Fibroblast of villous mesenchyme (primary cell): ENCODE measurements at places on chromosomes 1 and 21. TPM values are rescaled to one million over a fixed set of nuclear protein-coding genes. Genes with fewer than 3 reads are reported as not detected.
A peak's percentile ranks its signal among the peaks of the same experiment; 100 is the strongest.

B3GALT5 gene
- total RNA-seq, result under 0.01 TPM in 1 of 2 replicates, not detected in the other

PRELP gene
- total RNA-seq, result under 0.01 and 0.43 TPM in 2 replicates

RXFP4 gene
- total RNA-seq, result not detected in 2 replicates

DIP2A gene
- 25.1 and 32.0 TPM in 2 replicates for total RNA-seq

FMO5 gene
- total RNA-seq, result 0.43 and 1.3 TPM in 2 replicates

ARMH1 gene
- 0.32 and 0.43 TPM in 2 replicates for total RNA-seq

TRNAU1AP gene
- 23.8 and 25.0 TPM in 2 replicates for total RNA-seq

CGN gene
- total RNA-seq, result under 0.01 TPM in 1 of 2 replicates, not detected in the other

SLFNL1 gene
- total RNA-seq, result under 0.01 and 0.64 TPM in 2 replicates

GRCh38 chr1:234778221-234779159 is 168.5 kb upstream of the IRF2BP2 start:
- peak; percentile 8 for DNase-seq

DNA sequence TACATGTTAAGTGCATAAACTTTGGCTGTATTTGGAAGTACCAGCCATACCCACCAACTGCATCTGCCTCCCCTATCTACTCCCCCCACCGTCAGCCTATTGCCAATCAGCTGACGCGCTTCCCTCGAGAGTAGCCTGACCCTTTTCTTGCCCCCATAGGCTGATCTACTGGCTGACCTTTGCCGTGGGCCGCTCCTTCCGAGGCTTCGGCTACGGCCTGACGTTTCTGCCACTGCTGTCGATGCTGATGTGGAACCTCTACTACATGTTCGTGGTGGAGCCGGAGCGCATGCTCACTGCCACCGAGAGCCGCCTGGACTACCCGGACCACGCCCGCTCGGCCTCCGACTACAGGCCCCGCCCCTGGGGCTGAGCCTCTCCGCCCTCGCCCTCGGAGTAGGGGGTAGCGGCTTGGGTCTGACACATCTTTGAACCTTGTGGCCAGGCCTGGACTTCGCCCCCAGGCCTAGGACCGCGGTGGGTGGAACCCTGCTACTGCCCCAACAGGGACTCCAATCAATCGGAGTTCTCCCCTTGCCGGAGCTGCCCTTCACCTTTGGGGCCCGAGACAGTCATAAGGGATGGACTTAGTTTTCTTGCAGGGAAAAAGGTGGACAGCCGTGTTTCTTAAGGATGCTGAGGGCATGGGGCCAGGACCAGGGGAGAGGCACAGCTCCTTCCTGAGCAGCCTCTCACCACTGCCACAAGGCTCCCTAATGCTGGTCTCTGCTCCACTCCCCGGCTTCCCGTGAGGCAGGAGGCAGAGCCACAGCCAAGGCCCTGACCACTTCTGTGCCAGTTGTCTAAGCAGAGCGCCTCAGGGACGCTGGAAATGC is 4.0 kb downstream of the GLMP start:
- DNase-seq, result peak; percentile 87

GRCh38 chr1:87806379-87807094 is 477.9 kb downstream of the LMO4 start:
- no peak for DNase-seq

DNA sequence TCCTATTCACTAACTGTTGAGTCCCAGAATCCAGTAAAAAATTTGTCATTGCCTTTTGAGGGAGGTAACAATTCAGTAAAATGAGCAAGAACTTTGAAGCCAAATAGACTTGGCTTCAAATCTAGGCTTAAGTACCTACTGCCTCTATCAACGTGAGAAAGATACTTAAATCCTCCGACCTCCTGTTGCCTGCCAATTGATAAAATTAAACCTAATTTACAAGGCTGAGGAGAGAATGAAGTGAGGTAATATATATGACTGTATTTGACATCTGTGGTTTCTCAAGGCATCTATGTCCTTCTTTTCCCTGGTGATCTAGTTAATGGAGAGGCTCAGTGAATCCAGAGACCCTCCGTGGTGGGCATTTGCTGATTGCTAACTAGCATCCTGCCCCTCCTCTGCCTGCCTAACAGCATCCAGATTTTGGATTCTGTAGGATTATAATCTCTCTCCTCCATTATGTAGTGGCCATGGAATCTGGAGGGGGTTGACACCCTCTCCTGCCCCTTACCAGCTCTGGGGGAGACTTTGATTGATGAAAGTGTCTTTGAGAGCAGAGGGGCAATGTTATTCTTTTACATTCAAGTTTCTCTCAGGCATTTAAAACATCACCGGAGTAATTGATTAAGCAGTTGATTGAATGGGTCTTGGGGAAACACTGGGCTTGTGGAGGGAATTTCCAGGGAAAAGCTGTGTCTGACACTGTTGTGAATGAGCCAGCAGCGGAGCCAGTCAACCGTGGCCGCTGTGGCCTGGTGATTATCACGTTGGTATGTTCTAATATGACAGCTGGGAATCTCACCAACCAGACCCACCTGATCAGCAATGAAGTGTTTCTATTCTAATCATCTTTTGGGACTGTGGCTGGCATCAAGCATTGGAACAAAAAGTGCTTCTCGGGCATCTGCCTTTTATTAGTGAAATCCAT is 140.7 kb upstream of the FAM78B start:
- no peak for DNase-seq

DNA sequence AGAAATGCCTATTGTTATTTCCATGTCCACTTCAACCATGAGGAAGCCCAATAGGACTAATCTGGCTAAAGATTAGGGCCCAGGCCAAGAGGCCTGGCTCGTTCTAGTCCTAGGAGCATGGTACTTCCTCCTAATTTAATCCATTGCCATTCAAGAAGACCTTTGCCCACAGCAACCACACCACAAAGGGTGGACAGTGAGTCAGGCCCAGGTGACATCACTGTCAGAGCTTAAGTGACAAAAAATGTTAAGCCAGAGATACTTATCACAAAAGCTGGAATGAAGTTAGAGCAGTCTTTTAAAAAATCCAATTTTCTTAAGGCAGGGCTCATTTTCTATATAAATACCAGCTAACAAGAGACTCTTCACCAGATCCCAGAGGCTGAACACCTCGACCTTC is at the start of gene SPRR3:
Gene SPRR3 (plus strand): TSS at position 368 of the 400 bp plus-strand sequence. CDS start 1,272 bp downstream, outside the sequence.
- no peak for DNase-seq

DNA sequence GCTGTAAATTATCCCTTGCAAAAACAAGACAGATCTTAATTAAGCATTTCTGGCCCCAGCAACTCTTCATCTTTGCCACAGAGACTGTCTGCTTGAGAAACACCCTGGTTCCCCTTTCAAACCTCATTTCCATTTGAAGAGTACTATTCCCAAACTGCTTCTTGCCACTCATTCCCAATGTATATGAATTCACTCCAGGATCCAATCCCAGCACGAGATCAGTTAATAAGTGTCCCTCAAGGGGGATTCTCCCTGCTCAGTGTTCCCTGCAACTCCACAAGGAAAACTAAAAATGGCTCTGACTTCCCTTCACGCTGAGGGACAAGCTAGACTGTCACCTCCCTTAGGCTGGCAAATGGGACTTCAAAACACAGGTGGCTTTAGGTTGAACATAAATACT is 173.2 kb downstream of the SIPA1L2 start:
- DNase-seq, result no peak

GRCh38 chr1:162113419-162113818 is 43.9 kb downstream of the NOS1AP start:
- no peak for DNase-seq

DNA sequence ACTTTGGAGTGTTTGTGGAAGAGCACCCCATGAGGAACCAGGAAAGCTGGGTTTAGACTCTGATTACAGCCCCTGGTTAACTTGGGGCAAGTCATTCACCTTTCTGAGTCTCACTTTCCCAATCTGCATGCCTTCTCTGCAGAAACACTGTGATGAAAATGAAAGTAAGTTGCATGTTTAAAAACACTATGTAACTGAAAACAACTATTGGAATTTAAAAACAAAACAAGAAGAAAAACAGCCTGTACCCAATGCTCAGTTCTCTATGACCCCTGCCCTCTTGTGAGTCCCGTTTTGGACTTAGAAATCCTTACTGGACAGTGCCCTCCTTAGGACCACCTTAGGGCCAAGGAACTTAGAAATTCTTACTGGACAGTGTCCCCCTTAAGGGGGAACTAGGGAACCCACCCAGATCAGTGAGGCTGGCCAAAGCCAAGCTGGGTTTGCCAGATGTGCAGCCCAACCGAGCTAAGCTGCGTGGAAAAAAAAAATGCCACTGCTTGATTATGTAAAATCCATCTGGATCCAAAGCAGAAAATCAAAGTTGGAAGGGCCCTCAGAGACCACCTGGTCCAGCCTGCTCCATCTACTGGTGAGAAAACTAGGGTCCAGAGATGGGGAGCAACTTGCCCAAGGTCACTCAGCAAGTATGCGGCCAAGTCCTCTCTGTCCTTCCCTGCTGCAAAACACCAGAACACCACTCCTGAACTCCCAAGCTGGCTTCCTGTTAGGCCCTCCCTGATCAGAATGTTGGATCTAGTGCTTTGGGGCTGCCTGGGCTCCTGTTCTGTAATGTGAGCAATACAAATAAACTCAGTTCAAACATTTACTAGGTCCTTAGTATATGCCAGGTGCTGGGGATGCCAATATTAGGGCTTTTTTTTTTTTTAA is 77.7 kb downstream of the MRPL37 start:
- DNase-seq, result peak; percentile 79

GRCh38 chr1:212701910-212702309 is 2.3 kb upstream of the BATF3 start:
- DNase-seq, result no peak
